ENCODE measurements at places on chromosomes 3 and 15. TPM values are rescaled to one million over a fixed set of nuclear protein-coding genes. Genes with fewer than 3 reads are reported as not detected.
A peak's percentile ranks its signal among the peaks of the same experiment; 100 is the strongest.

DNA sequence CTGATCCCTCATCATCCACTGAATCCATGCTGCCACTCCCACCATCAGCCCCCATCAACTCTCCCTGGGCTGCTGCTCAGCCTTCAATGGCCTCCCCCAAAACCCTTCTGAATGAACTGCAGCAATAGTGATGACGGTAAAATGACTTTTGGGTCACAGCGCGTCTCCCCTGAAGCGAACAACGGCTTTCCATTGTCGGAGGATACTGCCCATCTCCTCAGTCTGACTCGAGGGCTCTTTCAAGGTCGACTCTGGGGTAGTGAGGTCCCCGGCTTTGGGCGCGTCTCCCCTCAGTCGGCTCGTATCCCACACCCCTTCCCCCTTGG lies 57.2 kb upstream of the ZBTB38 start:
- no peak for DNase-seq

DNA sequence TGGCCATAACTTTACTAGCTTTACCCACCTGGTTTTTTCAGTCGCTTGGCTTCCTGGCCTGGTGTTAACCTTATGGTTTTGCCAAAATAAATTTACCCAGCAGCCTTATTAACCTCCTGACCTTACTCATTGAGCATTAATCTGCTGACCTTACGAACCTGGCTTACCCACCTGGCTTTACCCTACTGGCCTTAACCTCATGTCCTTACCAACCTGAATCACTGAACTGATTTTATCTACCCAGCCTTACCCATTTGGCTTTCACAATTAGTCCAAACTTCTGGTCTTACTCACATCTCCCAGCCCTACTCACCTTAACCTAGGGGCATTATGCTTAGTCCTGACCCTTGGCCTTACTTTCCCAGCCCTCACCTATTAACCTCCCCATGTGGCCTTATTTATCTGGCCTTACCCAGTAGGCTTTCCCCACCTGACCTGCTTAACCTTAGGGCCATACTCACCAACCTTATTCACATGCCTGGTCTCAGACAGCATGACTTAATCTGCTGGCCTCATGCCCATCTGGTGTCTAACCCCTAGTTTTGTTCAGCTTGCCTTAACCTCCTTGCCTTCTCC lies 93.4 kb downstream of the IL12A start:
- DNase-seq = no peak

DNA sequence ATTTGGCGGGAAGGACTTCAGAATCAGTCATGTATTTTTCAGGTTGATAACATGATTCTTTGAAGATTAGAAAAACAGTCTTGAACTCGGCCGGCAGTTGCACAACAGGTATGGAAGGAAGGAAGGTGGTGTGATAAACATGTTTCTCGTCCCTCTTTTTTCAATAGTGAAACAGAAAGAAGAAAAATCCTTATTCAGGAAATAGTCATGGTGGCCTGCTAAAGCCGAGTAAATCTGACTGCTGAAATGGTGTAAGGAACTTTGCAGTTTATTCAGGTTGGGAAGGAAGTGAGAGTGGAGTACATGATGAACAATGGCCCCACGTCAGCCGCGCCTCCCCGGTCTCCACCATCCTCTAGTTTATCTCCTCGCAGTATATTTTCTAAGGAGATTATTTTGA lies 6.7 kb downstream of the RASGRP1 start:
- no peak for DNase-seq

Gene CLPX
- total RNA-seq = 53.5 TPM

GRCh38 chr15:70385052-70385451 lies 287.3 kb upstream of the TLE3 start:
- no peak for DNase-seq

Gene KLHL40
- not detected for total RNA-seq

Gene LTK
- total RNA-seq = 0.83 TPM

GRCh38 chr3:127794972-127795371 lies 27.3 kb downstream of the MGLL start:
- DNase-seq = no peak

- peak; percentile 70 for DNase-seq
Observed at GRCh38 chr3:102979682-102980354, 545.0 kb downstream of the ZPLD1 start.

DNA sequence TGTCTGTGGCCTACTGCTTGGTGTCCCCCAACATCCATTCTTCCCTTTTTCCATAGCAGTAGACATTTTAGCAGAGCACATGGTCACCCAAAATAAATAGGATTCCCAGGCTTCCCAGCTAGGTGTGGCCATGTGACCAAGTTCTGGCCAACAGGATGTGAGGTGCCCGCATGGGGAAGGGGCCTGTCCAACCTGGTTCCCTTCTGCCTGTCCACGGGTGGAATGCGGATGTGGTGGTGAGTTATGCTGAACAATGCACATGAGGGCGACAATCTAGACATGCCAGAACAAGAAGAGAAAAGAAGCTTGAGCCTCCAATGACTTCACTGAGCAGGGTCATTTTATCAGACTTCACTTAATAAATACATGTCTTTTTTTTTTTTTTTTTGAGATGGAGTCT lies 77.6 kb upstream of the DLG1 start:
- no peak for DNase-seq

Gene ATXN7
- total RNA-seq = 14.1 TPM

Gene AGBL1
- not detected for total RNA-seq

DNA sequence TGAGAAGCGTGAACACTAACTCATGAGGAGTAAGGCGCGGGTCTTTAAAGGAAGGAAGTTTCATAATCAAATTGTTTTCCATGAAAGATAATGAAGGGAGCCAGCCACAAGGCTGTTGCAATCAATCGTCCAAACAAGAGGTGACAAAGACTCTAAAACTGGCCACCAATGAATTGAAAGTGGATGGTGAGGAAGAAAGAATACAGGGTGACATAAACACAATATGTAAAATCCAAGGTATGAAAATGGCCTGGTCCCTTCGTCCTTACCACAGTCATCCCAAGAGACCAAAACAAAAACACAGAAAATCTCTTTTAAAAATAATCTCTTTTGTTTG lies 12.0 kb downstream of the CD86 start:
- DNase-seq = no peak

GRCh38 chr3:119161240-119161639 lies 12.2 kb upstream of the UPK1B start:
- DNase-seq = no peak

- DNase-seq = peak; percentile 26
Observed at GRCh38 chr3:111904376-111905241, 45.5 kb downstream of the PHLDB2 start.

GRCh38 chr15:72147418-72147817 lies 29.2 kb downstream of the SENP8 start:
- no peak for DNase-seq

DNA sequence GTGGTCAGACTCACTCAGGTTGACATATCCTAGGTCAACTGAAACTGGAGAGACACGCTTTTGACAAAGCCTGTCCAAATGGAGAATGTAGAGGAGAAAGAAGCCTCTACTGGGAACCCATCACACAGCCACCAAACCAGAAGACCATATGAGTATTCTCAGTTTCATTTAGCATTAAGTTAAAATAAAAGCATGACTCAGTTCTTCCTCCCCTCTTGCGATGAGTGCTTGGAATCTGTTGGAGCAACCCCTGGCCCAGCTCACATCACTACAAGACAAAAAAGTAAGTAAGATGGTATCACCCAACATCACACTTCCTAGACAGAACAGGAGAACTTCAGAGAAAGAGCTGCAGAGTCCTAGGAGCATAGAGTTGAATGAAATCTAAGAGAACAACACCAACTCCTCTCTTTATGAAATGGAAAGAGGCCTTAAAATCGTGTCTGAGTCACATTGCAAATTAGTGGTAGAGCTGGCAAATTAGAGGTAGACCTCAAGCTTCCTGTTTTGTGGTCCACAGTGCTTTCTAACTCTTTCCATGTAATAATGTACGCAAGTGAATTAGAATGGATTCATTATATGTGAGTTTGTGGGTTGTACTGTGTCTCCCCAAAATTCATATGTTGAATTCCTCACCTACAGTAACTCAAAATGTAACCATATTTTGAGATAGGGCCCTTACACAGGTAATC lies 51.2 kb downstream of the FGF12 start:
- DNase-seq = no peak

DNA sequence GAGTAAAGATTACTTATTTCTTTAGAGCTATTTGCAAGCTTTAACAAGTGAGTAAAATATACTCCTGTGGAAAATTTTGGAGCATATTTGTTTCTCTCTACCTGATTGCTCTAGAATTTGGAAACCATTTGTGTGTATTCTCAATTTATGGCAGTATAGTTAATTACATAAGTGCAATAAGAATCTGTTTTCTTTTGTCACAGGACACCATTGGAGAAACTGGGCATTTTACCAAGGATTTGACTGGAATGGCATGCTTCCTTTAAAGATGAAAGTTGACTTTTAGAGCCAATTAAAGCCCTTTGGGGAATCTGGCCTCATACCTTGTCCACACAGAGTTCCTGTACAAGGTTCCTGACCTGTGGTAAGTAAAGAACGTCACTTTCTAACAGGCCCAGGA lies 38.4 kb downstream of the PAQR5 start:
- no peak for DNase-seq

Gene SH3GL3
- 8.7 TPM for total RNA-seq

Gene GLDN
- total RNA-seq = 1.8 TPM

Gene RTP1
- total RNA-seq = not detected

DNA sequence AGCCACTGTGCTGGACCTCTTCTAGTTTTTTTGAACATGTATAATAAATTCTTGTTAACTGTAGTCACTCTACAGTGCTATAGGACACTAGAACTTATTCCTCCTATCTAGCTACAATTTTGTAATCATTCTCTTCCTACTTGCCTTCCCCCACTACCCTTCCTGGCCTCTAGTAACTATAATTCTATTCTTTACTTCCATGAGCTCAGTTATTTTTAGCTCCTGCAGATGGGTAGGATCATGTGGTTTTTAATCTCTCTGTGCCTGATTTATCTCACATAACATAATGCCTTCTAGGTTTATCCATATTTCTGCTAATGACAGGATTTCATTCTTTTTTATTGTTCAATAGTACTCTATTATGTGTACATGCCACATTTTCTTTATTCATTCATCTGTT lies 113.2 kb upstream of the FGF7 start:
- DNase-seq = no peak

GRCh38 chr3:49553324-49553691 lies 969 bp upstream of the BSN start:
- no peak for DNase-seq

DNA sequence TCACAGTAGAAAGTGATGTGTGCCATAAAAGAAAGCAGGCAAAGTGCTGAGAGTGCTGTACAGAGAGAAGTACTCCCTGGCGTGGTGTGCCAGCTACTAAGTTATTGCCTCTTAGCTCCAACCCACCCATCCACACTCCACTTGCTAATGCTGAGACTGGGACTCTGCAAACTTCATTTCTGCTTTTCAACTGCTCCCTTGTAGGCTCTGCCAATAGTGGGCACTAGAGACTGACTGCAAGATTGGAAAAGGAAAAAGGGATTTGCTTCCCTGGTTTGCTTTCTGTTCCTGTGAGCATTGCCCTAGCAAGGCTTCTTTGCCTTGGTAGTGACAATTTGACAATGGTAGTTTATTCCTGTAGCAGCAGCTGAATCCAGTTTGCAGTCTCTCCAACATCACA lies 56.5 kb upstream of the TMEM108 start:
- no peak for DNase-seq

Gene NEIL1
- 21.1 TPM for total RNA-seq

DNA sequence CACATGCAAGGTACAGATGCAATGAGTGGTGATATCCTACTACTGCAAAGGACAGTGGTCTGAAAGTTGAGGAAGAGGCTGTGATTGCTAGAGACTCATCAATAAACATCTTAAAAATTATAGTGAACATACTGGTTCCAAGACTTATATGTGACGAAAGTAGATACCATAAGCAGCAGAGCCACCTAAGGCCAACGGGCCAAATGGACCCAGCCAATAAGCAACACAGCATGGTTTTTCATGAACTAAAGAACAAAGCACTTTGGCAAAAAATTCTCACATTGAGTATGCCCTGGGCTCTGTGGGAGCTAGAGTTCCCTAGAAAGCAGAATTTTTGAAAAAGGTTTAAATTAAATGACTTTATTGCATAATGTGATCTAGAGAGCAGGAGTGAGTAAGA lies 272.1 kb downstream of the SI start:
- no peak for DNase-seq

DNA sequence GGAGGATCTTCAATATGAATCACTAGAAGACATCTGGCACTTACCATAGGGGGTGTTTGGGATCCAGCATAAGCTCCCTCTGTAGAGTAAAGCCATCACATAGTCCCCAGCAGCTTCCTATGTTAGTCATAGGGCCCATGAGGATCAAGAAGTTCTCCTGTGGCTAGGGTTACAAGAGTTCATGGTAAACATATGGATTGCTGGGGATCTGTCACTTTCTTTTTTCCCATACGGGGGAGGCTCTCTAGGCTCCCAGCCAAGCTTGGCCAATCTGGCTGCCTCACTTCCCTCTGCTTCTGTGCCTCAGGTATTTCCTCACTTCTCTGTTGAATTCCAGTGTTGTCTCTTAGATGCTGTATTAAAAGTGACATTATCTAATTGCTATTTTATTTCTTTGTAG lies 597.9 kb downstream of the PDCD6IP start:
- DNase-seq = no peak

- peak; percentile 63 for DNase-seq
Observed at GRCh38 chr15:70892912-70893560, 410 bp downstream of the LRRC49 start.

Gene CSPG5
- total RNA-seq = 0.44 TPM

DNA sequence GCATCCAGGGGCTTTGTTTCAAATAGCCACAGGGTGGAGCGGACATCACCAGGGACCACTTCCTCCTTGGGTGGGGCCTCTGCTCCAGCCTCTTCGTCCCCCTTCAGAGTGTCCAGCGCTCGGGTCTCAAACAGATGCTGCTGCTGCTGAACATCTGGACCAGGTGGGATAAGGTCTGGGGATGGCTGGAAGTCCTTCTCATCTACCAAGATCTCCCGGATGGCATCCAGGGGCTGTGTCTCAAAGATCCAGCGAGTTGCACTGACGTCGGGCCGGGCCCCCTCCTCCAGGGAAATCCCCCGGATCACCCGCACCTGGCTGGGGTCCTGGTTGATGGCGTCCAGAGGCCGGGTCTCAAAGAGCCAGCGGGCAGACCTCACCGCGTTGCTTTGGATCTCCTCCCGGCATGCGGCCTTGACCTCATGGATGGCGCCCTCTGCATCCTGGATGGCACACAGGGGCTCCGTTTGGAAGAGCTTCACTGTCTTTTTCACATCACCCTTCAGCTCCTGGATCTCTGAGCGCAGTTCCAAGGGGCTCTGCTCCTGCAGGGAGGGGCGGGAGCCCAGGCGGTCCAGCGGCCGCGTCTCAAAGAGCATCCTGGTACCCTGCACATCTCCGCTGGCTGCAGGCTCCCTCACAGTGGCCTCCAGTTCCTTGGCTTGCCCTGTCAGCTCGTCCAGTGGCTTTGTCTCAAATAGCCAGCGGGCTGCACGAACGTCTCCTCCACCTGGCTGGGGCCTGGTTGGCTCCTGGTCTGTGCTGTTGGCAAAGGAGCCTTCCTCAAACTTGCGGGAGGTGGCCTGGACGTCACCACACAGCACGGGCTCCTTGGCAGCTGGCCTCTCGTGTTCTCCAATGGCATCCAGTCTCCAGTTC lies 3.9 kb downstream of the XIRP1 start:
- no peak for DNase-seq

Gene CAND2
- 5.0 TPM for total RNA-seq

- DNase-seq = no peak
Observed at GRCh38 chr3:190591080-190591479, 77.2 kb downstream of the IL1RAP start.

- DNase-seq = no peak
Observed at GRCh38 chr3:57787867-57788623, 31.9 kb downstream of the SLMAP start.
